ENCODE measurements at places on chromosomes 5 and 9. TPM values are rescaled to one million over a fixed set of nuclear protein-coding genes. Genes with fewer than 3 reads are reported as not detected.

Gene BTNL8
- 88.1 TPM for total RNA-seq

Gene TEK
- total RNA-seq: 1.6 TPM

Gene CTNNAL1
- total RNA-seq: 30.2 TPM

GRCh38 chr5:52693280-52693679 is 94.4 kb upstream of the ITGA1 start:
- no peak overlapping the region for H3K27ac ChIP-seq
- H3K36me3 ChIP-seq: no peaks in the 10 kb centered on the region
- H3K4me3 ChIP-seq: no peak overlapping the region
- DNase-seq: peak; percentile 35
- H3K4me1 ChIP-seq: no peaks in the 10 kb centered on the region
- H3K27me3 ChIP-seq: no peaks in the 10 kb centered on the region

GRCh38 chr5:143921525-143922311 is 109.8 kb downstream of the HMHB1 start:
- DNase-seq: no peak
- no peak overlapping the region for H3K27ac ChIP-seq
- no peaks in the 10 kb centered on the region for H3K4me1 ChIP-seq
- no peak overlapping the region for H3K4me3 ChIP-seq
- H3K36me3 ChIP-seq: no peaks in the 10 kb centered on the region

Measured in colonic mucosa (tissue), 4 donors.